T47D (cell line): ENCODE measurements at places on chromosomes 12 and 14.

DNA sequence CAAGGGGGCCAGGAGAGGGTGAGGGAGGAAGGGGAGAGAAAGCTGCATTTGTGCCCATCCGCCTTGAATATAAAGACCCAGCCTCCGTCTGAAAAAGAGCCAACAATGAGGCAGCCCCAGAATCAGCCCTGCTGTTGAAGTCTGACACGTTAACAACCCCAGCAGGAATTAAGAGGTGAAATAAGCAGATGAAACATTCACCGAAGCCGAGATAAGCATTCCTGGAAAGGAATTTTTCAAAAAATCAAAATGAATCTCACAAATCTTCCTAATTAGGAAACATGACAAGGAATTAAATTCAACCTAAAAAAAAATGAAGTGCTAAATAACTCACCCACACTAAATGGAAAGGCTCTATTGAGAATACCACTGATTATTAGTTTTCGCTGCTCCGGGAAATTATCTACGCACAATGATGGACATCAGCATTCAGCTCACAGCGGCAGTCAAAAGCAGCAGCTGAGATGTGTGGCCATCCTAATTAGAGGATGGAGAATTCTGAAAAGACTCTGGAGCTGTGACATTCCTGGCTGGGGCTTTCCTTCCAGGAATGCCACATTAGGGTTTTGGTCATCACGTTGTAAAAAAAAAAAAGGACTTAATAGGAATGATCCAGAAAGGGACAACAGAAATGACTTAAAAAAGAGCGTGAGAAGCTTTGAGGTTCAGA lies 8.2 kb upstream of the PARP11 start:
- no peak for DNase-seq

GRCh38 chr14:45038256-45038655 lies 45.7 kb upstream of the PRPF39 start:
- DNase-seq, result no peak

GRCh38 chr12:28258998-28259397 lies 68.7 kb downstream of the CCDC91 start:
- DNase-seq, result no peak

DNA sequence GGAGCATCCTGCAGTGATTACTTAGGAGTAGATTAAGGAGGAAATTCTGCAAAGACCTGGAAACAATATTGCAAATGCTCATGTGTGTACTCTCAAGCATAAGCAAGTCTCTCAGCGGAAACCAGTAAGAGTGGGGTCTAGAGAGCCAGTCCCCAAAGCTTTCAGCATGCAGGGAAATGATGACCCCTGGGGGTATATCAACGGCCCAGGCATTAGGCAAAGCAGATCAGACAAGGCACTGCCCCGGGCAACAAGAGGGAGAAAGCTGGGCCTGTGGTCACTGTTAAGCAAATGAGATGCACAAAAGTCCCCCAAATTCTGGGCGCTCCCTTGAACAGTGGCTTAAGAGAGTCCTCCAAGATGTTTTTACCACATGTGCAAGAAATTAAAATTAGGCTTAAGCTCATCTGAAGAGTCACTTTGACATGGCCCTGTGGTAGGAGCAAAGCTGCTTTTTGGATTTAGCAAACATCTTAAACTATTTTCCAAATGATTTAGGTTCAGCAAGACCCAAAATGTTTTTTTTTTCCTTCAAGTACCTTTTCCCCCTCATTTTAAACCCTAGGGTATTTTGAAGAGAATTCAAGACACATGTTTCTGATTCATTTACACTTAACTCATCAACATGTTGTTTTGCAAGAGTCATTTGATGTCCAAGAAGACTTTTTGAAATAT lies 457.1 kb upstream of the TBX3 start:
- DNase-seq, result no peak

DNA sequence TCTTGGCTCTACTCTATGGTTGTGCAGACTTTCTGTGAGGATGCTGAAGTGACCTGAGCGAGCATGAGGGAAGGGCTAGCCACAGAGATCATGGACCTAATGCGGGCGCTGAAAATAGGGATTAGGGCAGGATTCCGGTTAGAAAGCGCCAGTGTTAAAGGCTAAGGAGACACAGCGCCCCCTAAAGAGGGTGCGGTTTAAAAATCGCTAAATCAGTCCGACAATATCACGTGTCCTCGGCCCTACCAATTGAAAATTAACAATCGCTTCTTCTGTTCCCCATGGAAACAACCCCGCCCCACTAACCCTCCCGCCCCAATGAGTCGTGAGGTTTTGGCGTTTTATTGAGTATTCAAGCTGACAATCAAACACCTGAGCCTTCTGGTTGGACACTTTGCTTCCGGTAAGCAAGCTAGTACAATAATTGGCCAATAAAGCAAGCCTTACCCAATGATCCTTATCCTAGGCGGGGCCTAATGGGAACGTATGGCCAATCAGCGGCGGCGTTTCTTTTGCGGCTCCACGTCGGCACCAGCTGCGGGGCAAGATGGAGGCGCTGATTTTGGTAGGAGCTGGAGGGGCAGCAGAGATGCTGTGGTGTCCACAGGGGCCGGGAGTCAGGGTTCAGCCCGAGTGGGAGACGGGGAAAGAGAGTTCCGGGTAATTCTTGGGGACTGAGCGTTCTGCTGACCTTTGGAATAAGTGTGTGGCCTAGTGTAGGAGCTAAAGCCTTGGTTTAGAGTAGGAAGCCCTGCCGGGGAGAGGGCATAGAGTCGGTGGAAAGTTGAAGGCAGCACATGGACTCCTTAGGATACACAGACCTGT lies at the start of gene COPZ1:
Gene COPZ1, plus strand, starts transcription at position 515 of the 825 bp plus-strand sequence. Its CDS starts 33 bp downstream, at position 548.
- peak; percentile 100 for DNase-seq

DNA sequence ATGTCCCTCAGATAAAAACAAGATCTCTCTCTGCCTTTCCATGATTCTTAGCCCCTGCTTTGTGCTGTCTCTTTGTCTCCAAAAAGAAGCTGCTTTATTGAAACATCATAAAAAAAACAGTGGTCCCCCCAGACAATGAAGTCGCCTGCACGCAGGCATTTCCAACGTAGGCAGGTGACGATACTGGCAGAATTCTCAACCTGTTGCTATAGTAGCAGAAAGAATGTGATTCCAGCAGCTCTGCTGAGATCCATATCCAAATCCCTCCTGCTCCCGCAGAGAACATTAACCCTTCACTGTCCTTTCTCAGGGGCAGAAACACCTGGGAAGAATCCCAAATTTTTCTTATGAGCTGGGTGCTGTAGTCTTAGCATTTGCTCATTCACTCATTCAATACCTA lies 84.8 kb downstream of the STON2 start:
- peak; percentile 26 for DNase-seq
